ENCODE measurements at places on chromosomes 1 and 21. TPM values are rescaled to one million over a fixed set of nuclear protein-coding genes. Genes with fewer than 3 reads are reported as not detected.
A peak's percentile ranks its signal among the peaks of the same experiment; 100 is the strongest.

DNA sequence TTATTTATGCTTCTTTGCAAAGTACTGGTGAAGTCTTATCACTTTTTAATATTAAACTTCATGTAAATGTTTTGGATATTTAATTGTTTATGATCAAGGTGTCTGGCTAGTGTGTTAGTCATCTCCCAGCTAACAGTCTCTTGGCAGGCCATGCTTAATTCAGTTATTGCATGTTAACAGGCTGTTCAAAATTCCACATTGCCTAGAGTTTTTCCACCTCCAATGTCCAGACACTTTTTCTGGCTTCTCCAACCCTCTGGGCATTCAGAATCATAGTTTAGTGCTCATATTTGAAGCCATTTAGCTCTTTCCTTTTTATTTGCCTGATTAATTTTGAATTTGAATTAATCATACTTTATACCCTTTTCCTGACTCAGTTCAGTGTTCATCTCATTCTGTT is 69.2 kb downstream of the OLFML2B start:
- no peaks in the 10 kb centered on the region for H3K27me3 ChIP-seq
- H3K36me3 ChIP-seq: no peaks in the 10 kb centered on the region
- DNase-seq: no peak
- H3K4me1 ChIP-seq: no peaks in the 10 kb centered on the region

The HSPB7 gene
- total RNA-seq: 19.0 TPM

DNA sequence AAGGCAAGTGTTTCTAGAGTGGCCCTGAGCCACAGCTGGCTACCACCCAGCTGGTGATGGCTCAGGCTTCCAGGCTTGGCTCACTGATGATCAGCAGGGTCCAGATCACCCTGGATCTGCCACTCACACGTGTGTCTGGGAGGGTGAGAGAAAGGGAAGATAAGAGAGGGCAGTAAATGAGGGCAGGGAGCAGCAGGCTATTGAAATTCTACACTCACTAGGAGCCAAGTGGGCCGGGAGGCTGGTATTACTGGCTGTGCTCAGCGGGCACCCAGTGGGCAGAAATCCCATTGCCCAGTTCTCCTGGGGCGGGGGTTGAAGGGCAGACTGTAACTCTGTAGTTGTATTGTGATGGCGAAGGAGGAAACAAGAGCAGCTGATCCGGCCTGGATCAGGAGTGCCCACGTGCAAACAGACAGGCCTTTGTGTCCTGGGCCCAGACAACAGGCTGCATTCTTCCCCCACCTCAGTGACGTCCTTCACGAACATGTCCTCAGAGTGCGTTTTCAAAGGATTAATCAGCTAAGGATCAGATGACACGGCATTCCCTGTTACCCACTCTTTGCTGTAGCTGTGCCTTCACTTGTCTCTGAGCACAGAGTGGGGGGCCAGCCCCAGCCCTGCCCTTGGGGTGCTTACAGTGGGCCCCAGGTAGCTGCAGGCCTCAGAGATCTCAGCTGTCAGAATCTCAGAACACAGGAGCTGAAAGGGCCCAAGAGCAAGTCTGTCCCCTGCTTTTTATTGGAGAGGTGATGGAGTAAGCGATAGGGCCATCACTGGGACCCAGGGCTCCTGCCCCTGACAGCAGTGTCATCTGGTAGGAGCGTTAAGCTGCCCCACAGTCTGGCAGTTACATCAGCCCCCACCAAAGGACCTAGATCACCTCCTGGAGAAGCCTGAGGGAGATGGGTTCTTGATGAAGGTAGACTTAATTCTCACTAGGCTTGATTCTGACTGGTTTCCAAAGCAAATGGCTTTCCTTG is 60.5 kb downstream of the ATP1A1 start:
- H3K36me3 ChIP-seq: no peaks in the 10 kb centered on the region
- no peaks in the 10 kb centered on the region for H3K27me3 ChIP-seq
- no peak overlapping the region for H3K4me3 ChIP-seq
- DNase-seq: no peak
- H3K4me1 ChIP-seq: no peaks in the 10 kb centered on the region
- H3K27ac ChIP-seq: peak overlapping the region; percentile 95

The SAMD11 gene
- 23.0 TPM for total RNA-seq

The SLC16A4 gene
- total RNA-seq: 14.4 TPM

DNA sequence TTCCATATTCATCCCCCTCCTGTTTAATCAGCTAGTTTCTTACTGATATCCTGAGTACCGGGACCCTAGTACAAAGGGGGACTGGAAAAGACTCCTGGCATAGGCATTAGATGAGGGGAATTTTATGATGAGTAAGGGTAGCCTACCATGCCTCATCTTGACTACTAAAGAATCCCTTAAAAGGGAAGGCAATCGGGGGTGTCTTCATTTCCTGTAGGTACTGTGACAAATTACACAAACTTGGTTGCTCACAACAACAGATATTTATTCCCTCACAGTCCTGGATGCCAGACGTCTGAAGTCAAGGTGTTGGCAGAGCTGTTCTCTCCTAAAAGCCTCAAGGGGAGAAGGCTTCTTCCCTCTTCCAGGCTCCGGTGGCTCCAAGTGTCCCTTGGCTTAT is 28.9 kb upstream of the RUNX1 start:
- no peaks in the 10 kb centered on the region for H3K27me3 ChIP-seq
- DNase-seq: no peak
- no peak overlapping the region for H3K4me3 ChIP-seq
- no peaks in the 10 kb centered on the region for H3K4me1 ChIP-seq

The PSRC1 gene
- total RNA-seq: 5.9 TPM

The ENAH gene
- 48.2 TPM for total RNA-seq

The TSPEAR gene
- not detected for total RNA-seq

The FCGR3A gene
- total RNA-seq: 23.9 TPM

DNA sequence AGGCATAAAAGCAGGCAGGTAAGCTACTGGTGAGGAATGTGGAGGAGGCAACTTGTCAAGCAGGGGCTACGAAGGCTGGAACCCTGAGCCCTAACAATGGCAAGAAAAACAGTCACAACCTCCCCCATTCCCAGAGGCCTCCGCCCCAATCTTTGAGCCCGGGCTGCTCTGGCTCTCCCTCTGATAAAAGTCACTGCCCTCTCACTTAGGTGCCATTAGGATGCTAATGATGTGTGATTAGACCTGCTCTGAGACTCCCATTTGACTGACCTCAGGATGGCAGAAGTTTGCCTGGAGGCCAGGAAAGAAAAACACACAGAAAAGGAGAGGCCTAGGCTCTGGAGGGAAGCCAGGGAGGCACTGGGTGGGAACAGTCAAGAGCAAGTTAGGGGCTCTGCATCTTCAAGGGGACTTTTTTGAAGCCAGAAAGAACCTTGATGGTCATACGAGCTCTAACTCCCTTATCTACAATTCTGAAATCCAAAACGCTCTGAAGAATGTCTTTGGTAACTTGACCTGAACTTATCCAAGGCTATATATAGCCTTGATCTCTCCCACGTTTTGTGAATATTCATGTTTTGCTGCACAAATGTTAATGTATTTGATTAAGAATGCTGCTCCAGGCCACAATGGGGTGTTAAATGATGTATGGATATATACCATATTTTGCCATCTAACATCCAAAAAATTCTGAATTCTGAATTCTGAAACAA is 98.9 kb downstream of the TRABD2B start:
- no peaks in the 10 kb centered on the region for H3K36me3 ChIP-seq
- H3K4me1 ChIP-seq: peaks cover 6% of the 10 kb centered on the region
- no peaks in the 10 kb centered on the region for H3K27me3 ChIP-seq

GRCh38 chr1:116950517-116951199 is 40.9 kb downstream of the PTGFRN start:
- peak overlapping the region; percentile 60 for H3K27ac ChIP-seq
- H3K27me3 ChIP-seq: no peaks in the 10 kb centered on the region
- DNase-seq: no peak
- no peaks in the 10 kb centered on the region for H3K36me3 ChIP-seq
- H3K4me1 ChIP-seq: no peaks in the 10 kb centered on the region

The DTL gene
- total RNA-seq: 0.80 TPM

DNA sequence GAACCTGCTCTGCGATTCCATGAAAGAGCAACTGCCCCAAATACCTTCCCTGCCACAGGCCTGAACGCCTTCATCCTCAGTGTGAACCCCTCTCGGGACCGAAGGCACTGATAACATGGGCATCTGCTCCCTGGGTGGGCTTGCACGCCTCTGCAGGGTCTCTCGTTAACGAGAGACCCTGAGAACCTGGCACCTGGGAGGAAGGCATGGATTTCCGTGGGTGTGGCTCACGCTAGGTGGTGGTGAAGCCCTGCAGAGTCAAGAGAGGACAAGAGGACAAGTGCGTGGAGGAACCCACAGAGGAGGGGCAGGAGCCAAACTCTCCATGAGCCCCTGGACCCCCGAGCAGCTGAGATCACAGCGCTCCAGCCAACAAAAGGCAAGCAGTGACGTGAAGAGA is 26.8 kb upstream of the COL6A2 start:
- H3K27ac ChIP-seq: no peak overlapping the region
- no peaks in the 10 kb centered on the region for H3K4me1 ChIP-seq
- H3K36me3 ChIP-seq: no peaks in the 10 kb centered on the region
- no peaks in the 10 kb centered on the region for H3K27me3 ChIP-seq
- peak; percentile 9 for DNase-seq

DNA sequence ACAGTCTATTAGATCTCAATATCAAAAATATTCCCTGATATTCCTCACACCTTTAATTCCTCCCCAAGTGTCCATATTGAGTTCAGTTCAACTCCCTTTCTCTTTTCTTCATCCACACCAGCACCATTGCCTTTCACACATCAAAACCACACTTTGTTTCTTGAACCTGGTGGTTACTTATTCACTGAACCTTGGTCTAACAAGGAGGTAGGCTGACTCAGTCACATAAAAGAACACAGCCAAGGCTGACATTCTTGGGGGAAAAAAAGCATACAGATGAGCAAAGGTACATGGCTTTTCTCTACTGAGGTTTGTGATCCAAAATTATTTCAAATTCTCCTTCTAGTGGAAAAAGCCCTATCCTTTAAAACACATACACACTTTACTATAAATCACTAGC is 131.7 kb upstream of the USH2A start:
- H3K27me3 ChIP-seq: no peaks in the 10 kb centered on the region
- H3K4me3 ChIP-seq: no peak overlapping the region
- H3K27ac ChIP-seq: no peak overlapping the region
- H3K4me1 ChIP-seq: no peaks in the 10 kb centered on the region

The SRM gene
- 33.5 TPM for total RNA-seq

- H3K27ac ChIP-seq: no peak overlapping the region
- no peaks in the 10 kb centered on the region for H3K4me1 ChIP-seq
- H3K4me3 ChIP-seq: no peak overlapping the region
- no peak for DNase-seq
- no peaks in the 10 kb centered on the region for H3K36me3 ChIP-seq
Observed at GRCh38 chr1:230345139-230345885, 80.8 kb downstream of the PGBD5 start.

The KANK4 gene
- 1.6 TPM for total RNA-seq

The CDC42BPA gene
- 46.7 TPM for total RNA-seq

GRCh38 chr1:221085701-221086375 is 206.6 kb downstream of the HLX start:
- no peaks in the 10 kb centered on the region for H3K4me1 ChIP-seq
- no peaks in the 10 kb centered on the region for H3K27me3 ChIP-seq
- no peak overlapping the region for H3K4me3 ChIP-seq

The FMN2 gene
- total RNA-seq: 4.2 TPM

DNA sequence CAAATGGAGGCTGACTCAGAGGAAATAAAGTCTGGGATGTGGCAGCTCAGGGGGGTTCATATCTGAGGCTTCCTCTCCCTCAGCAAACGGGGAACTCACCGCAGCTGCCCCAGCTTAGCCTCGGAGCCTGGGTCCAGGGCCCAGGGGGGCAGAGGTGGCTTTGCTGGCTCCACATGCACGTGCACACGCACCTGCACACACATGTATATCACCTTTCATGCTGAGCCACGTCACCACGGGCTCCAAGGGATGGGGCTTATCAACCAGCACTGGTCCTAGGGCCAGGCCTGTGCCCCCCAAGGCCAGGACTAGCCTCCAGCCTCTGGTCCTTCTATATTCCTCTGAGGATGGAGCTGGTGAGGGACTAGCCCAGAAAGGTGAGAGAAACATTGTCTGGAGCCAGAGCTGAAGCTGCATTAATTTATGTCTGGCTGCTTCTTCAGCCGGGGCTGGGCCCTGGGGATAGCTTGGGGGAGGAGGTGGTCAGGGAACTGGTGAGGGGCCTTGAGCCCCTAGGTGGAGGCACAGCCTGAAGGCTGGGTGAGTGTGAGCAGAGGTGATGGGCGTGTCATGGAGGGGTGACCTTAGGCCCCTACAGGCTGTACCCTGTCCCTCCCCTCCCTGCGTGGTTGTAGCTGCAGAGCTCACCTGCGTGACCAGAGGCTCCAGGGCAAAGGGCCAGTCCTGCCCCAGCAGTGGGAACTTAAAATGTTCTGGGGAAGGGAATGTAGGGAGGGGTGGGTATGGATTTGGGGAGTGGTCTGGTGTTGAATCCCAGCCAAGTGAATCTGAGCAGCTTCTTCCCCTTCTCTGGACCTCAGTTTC is 520.8 kb downstream of the PTPRU start:
- DNase-seq: no peak
- no peak overlapping the region for H3K4me3 ChIP-seq
- H3K4me1 ChIP-seq: no peaks in the 10 kb centered on the region
- H3K27me3 ChIP-seq: peaks cover 4% of the 10 kb centered on the region

The FAM72C gene
- total RNA-seq: 0.32 TPM

The ATXN7L2 gene
- total RNA-seq: 2.9 TPM

GRCh38 chr21:15171546-15171945 is 106.7 kb upstream of the NRIP1 start:
- H3K27me3 ChIP-seq: no peaks in the 10 kb centered on the region
- no peaks in the 10 kb centered on the region for H3K4me1 ChIP-seq
- H3K27ac ChIP-seq: no peak overlapping the region
- no peak for DNase-seq

DNA sequence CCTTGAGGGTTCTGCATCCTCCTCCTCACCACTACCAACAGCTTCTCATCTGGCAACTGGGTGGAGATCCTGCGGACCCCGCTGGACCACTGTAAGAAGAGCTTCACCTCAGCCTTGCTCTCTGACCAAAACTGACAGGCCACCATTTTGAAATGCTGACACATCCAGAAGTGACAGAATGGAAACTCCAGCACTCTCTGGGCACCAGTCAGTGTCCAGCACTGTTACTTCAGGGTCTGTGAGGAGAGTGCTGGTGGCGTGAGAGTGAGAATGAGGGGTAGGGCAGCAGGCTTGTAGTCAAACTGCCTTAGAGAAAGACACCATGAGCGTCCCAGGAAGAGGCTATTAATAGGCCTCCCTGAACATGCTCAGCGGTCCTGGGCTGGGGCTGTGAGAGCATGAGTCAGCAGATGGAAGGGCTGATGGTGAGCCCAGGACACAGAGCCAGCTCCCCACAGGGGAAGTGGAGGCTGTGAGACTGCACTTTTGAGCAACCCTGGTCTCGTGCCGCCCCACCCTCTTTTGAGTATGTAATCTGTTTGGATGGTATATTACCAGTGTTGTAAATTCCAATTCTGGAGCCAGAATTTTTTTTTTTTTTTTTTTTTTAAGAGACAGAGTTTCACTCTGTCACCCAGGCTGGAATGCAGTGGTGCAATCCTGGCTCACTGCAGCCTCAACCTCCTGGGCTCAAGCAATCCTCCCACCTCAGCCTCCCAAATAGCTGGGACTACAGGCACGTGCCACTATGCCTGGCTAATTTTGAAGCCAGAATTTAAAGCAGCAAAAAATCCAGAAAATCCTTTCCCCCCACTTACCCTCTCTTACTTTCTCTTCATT is 34.4 kb upstream of the SLC30A1 start:
- H3K27me3 ChIP-seq: no peaks in the 10 kb centered on the region
- H3K4me1 ChIP-seq: no peaks in the 10 kb centered on the region
- DNase-seq: no peak
- H3K36me3 ChIP-seq: no peaks in the 10 kb centered on the region
- no peak overlapping the region for H3K4me3 ChIP-seq
- H3K27ac ChIP-seq: peak overlapping the region; percentile 38

- H3K27me3 ChIP-seq: no peaks in the 10 kb centered on the region
- H3K36me3 ChIP-seq: no peaks in the 10 kb centered on the region
- peaks cover under 1% of the 10 kb centered on the region for H3K4me1 ChIP-seq
- DNase-seq: peak; percentile 91
Observed at GRCh38 chr1:206507284-206508129, at the start of gene RASSF5. RASSF5 (plus strand) TSS chr1:206507531; CDS start chr1:206507603, 72 bp downstream.

All from breast epithelium (tissue), 4 donors.